Breast epithelium (tissue), 4 donors: ENCODE measurements at places on chromosomes 2 and 18.

DNA sequence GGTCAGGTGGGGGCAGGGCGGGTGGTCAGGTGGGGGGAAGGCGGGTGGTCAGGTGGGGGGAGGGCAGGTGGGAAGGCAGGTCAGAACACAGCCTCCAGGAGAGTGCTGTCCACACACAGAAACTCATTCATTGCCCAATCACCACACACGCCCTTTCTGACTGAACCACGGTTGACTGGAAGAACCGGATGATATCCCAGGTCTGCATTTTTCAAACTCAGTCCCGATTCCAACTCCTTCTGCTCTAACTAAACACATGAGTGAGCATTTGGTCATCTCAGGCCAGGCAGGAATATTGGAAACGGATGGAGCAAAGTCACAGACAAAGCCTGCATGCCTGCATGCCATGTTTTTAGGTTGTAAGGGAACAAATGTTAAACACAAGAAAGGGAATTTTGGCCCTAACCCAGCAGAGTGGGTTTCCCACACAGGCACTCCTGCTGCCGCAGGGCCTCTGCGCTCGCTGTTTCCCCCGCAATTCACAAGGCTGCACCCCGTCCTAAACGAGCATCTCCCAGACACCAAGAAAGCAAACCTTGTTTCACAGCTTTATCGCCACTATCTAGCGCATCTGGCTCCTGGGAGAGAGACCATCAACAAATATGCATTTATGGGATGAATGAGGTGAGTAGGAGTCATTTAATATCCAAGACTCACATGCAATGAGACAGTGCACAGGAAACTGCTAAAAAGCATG is 100.1 kb downstream of the ZNF516 start:
- H3K36me3 ChIP-seq, result no peaks in the 10 kb centered on the region
- H3K27ac ChIP-seq, result no peak overlapping the region
- DNase-seq, result no peak
- no peaks in the 10 kb centered on the region for H3K27me3 ChIP-seq
- H3K4me3 ChIP-seq, result no peak overlapping the region
- no peaks in the 10 kb centered on the region for H3K4me1 ChIP-seq

- DNase-seq, result no peak
- peaks cover 5% of the 10 kb centered on the region for H3K36me3 ChIP-seq
- H3K4me1 ChIP-seq, result no peaks in the 10 kb centered on the region
- H3K27me3 ChIP-seq, result no peaks in the 10 kb centered on the region
Measured at GRCh38 chr2:98601532-98602132, 6.7 kb downstream of the COA5 start.

DNA sequence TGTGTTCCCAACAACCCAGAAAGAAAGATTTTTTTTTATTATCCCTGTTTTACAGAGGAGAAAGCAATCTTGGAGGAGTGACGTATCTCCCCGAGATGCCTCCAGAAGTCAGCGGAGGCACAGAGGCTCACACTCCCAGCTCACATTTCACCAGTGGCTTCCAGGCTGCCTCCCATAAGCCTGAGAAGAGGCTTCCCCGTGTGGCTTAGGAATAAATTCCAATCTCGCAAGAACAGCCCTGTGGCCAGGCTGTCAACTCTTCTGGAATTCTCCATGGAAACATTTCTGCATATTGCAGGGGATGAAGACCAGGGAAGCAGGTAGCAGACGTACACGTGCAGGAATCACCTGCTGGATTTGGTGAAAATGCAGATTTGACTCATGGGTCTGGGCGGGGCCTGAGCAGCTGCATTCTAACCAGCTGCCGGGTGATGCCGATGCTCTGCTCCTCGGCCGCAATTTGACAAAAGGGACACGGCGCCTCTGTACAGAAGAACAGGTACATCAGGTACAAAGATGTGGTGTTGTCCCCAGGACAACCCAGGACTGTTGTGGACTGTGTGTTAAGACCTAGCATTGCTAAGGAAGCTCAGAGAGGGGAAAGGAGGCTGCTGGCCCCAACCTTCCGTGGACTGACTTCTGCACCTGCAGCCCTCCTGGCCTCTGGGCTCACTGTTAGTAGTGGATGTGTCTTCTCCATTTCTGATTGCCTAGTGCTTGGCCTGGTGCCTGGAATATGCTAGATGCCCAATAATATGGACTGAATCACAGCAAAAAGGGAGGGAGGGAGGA is 114.2 kb upstream of the ID2 start:
- H3K36me3 ChIP-seq, result no peaks in the 10 kb centered on the region
- DNase-seq, result no peak
- H3K4me3 ChIP-seq, result no peak overlapping the region
- H3K27ac ChIP-seq, result no peak overlapping the region

DNA sequence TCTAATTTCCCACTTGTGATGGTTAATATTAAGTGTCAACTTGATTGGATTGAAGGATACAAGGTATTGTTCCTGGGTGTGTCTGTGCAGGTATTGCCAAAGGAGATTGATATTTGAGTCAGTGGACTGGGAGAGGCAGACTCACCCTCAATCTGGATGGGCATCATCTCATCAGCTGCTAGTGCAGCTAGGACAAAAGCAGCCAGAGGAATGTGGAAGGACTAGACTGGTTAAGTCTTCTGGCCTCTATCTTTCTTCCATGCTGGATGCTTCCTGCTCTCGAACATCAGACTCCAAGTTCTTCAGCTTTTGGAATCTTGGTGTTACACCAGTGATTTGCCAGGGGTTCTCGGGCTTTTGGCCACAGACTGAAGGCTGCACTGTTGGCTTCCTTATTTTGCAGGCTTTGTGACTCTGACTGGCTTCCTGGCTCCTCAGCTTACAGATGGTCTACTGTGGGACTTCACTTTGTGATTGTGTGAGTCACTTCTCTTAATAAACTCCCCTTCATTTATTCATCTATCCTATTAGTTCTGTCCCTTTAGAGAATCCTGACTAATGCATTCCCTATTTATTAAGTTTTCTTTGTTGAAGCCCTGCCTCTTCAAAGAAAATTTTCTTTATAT is 1087.5 kb upstream of the NXPH2 start:
- no peak overlapping the region for H3K27ac ChIP-seq
- H3K4me1 ChIP-seq, result no peaks in the 10 kb centered on the region
- no peaks in the 10 kb centered on the region for H3K36me3 ChIP-seq
- DNase-seq, result no peak
- no peak overlapping the region for H3K4me3 ChIP-seq

DNA sequence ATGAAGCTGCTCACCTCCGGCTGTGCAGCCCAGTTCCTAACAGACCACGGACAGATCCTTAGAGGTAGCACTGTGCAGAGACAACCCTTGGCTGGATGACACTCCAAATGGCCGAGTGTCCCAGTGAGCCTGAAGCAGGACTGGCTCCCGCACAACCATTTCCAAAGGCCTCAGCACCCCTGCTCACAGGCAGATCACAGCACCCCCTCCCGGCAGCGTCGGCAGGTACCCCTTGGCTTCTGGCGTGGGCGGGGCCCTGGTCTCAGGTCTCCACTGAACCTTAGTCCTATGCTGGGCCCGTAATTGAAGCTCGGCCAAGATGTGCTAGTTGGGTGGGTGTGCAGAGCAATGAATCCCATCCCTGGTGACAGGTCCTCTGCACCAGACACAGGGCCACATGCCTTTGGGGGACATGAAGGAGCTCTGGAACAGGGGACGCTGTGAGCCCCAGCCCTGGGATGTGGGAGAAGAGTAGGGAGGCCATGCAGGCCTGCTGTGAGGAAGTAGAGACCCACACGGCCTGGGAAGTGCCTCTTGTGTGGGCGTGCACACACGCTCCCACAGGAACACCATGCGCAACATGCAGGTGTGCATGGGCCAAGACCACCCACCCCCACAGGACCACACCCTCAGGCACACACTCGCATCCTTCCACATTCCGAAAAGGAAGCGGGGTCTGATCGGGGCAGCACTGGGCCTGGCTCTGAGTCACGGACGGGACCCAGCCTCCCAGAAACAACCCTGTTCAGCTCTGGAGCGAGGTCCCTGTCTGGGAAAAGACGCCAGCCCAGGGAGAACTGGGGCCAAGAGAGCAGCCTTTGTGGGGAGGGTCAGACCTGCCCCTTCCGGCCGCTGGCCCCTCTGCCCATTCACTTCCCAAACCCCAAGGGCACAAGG is 2.8 kb downstream of the DUSP2 start:
- H3K27ac ChIP-seq, result no peak overlapping the region
- no peak for DNase-seq
- H3K27me3 ChIP-seq, result no peaks in the 10 kb centered on the region
- H3K4me3 ChIP-seq, result no peak overlapping the region

GRCh38 chr2:39683022-39683699 is 17.4 kb downstream of the TMEM178A start:
- no peak for DNase-seq
- H3K27me3 ChIP-seq, result no peaks in the 10 kb centered on the region
- H3K27ac ChIP-seq, result no peak overlapping the region

DNA sequence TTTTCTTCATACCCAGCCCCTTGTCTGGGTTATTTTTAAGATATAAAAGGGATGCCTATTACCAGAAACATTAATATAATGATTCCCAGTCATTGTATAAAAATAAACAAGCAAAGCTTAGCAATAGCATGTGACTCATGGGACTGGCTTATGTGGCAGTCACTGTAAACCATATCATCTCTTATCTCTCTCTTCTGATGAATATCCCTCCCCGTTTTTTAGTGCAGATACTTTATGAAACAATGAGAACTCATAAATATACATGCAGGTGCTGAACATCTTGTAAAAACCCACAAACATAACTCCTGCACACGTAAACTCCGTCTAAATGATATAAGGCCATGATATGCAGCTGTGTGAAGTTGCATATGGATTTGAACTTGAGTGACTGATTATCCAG is 154.9 kb downstream of the MGAT5 start:
- no peak for DNase-seq
- H3K36me3 ChIP-seq, result no peaks in the 10 kb centered on the region
- no peaks in the 10 kb centered on the region for H3K27me3 ChIP-seq
- H3K4me3 ChIP-seq, result no peak overlapping the region
- H3K4me1 ChIP-seq, result no peaks in the 10 kb centered on the region

GRCh38 chr2:113886479-113887008 is 3.3 kb upstream of the ACTR3 start:
- no peak overlapping the region for H3K4me3 ChIP-seq
- H3K4me1 ChIP-seq, result no peaks in the 10 kb centered on the region
- no peaks in the 10 kb centered on the region for H3K36me3 ChIP-seq
- DNase-seq, result peak; percentile 22
- H3K27ac ChIP-seq, result no peak overlapping the region
- no peaks in the 10 kb centered on the region for H3K27me3 ChIP-seq

DNA sequence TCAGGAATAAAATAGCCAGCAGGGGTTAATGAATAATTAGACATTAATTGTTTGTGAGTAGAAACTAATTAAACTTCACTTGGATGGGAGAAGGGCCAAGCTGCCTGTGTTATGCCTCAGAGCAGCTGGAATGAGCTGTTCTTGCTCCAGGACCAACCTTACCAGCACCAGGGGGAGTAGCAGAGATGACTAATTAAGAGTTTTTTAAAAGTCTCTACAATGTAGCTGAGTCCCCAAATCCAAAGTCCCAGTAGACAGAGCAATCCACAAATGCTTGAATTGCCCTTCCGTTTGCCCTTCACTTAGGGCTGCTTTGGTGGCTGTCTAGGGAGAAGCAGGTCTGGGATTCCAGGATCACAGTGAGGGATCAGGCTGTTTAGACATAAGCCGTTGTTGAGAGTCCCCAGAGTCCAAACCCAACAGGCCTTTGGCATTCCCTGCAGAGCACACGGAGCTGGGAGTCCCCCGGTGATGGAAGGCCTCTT is 59.4 kb downstream of the RHOB start:
- no peak overlapping the region for H3K4me3 ChIP-seq
- H3K27me3 ChIP-seq, result no peaks in the 10 kb centered on the region
- no peaks in the 10 kb centered on the region for H3K36me3 ChIP-seq
- H3K4me1 ChIP-seq, result no peaks in the 10 kb centered on the region
- H3K27ac ChIP-seq, result no peak overlapping the region

DNA sequence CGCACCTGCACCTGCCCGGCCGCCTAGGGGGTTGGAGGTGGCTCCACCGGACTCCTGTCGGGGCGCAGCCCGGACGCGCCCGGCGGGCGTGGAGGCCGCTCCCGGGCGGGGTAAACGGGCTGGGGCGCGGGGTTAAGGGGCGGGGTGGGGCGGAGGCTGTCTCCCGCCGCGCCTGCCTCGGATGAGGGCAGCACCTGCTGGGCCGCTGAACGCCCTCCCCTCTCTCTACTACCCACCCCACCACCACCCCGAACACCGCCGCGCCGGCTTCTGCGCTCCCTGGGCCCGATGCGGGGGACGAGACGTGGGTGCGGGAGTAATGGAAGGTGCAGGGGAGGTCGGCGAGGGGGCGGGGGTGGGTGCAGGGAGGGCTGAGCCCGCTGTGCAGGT is 224.8 kb upstream of the ID2 start:
- peak overlapping the region; percentile 50 for H3K4me3 ChIP-seq
- peaks cover 5% of the 10 kb centered on the region for H3K27me3 ChIP-seq
- H3K27ac ChIP-seq, result no peak overlapping the region
- no peak for DNase-seq
- no peaks in the 10 kb centered on the region for H3K4me1 ChIP-seq

- no peaks in the 10 kb centered on the region for H3K36me3 ChIP-seq
- no peak overlapping the region for H3K27ac ChIP-seq
- H3K4me3 ChIP-seq, result no peak overlapping the region
- H3K27me3 ChIP-seq, result no peaks in the 10 kb centered on the region
- no peak for DNase-seq
- H3K4me1 ChIP-seq, result no peaks in the 10 kb centered on the region
Measured at GRCh38 chr18:24003903-24004640, 10.5 kb upstream of the TTC39C start.

GRCh38 chr2:152307863-152308262 is 27.1 kb upstream of the FMNL2 start:
- no peaks in the 10 kb centered on the region for H3K4me1 ChIP-seq
- no peaks in the 10 kb centered on the region for H3K27me3 ChIP-seq
- H3K4me3 ChIP-seq, result no peak overlapping the region
- no peak for DNase-seq
- no peaks in the 10 kb centered on the region for H3K36me3 ChIP-seq
- H3K27ac ChIP-seq, result no peak overlapping the region

GRCh38 chr2:158797963-158798700 is 3.0 kb downstream of the DAPL1 start:
- H3K27ac ChIP-seq, result no peak overlapping the region
- no peaks in the 10 kb centered on the region for H3K4me1 ChIP-seq
- no peaks in the 10 kb centered on the region for H3K36me3 ChIP-seq
- DNase-seq, result no peak
- no peaks in the 10 kb centered on the region for H3K27me3 ChIP-seq

DNA sequence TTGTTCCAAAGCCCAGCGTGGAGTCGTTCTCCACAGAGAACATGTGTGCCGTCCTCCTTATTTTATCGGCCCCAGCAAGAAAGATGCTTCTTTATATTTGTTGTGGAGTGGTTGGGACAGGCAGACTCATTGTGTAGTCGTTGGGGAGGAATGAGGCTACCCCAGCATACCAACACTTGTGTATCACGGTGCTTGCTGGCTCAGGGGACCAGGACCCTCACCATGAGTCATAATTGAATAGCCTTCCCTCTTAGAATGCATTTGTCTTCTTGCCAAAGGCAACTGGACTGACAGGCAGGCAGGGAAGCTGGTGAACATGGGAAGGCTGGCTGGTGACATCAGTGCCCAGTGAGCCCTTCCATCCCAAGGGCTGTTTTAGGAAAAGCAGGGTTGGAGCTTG is 4.7 kb downstream of the CAPN10 start:
- H3K27ac ChIP-seq, result no peak overlapping the region
- peaks cover 14% of the 10 kb centered on the region for H3K4me1 ChIP-seq
- H3K27me3 ChIP-seq, result no peaks in the 10 kb centered on the region

GRCh38 chr2:98476192-98476868 is 31.7 kb downstream of the INPP4A start:
- H3K4me1 ChIP-seq, result peaks cover 3% of the 10 kb centered on the region
- no peak for DNase-seq
- H3K36me3 ChIP-seq, result no peaks in the 10 kb centered on the region
- H3K27ac ChIP-seq, result no peak overlapping the region
- H3K27me3 ChIP-seq, result no peaks in the 10 kb centered on the region
- no peak overlapping the region for H3K4me3 ChIP-seq
